GM12892 (cell line): ENCODE measurements at places on chromosomes 3 and 15.

- no peak for DNase-seq
Observed at GRCh38 chr15:97691799-97692198, 268.7 kb upstream of the ARRDC4 start.

- no peak for DNase-seq
Observed at GRCh38 chr15:91593653-91594052, 259.9 kb upstream of the SLCO3A1 start.

DNA sequence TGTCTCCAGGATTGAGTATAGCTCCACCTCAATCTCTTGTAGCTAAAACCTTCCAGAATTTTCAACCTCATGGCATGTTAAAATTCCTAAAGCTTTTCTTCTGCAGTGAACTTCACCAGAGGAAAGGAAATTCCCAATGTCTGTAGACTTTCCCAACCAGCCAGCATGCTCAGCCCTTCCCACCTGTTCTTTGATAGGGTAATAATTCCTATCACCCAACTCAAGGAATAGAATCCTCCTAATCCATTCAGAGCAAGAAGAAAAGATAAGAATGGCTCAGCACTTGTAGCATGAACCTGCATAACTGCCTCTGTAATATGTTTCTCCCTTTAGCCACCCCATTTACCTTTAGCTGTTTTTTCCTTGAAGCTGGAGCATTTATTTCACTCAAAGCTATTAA is 301.8 kb upstream of the GADL1 start:
- no peak for DNase-seq

DNA sequence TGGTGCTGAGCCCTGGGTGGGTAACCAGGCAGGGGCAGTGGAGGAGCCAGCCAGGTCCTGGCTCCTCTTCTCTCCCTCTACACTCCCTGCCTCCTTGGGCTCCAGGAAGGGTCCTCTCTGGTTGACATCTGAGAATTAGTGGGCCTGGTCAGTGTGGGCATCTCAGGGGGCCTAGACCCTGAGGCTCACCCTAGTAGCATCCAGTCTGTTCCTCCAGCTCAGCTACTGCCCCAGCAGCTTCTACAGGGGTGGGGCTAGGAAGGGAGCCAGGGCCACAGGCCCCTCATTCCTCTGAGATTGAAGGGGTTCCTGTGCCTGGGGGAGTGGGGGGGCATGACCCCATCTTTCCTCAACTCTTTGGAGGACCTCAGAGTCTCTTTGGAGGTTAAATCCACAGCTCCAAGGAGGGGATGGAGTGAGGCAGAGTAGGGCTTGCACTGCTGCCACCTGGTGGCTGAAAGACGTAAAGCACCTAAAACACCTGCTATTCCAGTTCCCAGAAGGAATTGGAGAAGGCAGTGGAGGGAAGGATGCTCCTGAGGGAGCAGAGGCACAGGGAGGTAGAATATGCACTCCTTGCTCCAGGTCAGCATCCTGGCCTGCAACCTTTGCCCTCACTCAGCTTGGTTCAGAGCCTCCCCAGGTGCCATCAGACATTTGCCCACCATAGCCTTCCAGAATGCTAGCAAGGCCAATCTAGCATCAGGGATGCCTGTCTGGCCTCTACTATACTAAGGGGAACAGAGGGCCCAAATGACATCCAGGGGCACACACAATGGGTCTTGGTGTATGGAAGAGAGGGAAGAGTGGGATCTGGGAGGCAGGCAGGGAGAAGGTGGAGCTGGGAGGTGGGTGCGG is 25.1 kb downstream of the C3orf18 start:
- DNase-seq: peak; percentile 83

GRCh38 chr3:182855076-182855475 is 61.8 kb downstream of the ATP11B start:
- no peak for DNase-seq
